ENCODE measurements at places on chromosomes 3 and 15. TPM values are rescaled to one million over a fixed set of nuclear protein-coding genes. Genes with fewer than 3 reads are reported as not detected.

ARHGEF26 gene
- 1.1 TPM for total RNA-seq

BCL2A1 gene
- 9.7 TPM for total RNA-seq

DNA sequence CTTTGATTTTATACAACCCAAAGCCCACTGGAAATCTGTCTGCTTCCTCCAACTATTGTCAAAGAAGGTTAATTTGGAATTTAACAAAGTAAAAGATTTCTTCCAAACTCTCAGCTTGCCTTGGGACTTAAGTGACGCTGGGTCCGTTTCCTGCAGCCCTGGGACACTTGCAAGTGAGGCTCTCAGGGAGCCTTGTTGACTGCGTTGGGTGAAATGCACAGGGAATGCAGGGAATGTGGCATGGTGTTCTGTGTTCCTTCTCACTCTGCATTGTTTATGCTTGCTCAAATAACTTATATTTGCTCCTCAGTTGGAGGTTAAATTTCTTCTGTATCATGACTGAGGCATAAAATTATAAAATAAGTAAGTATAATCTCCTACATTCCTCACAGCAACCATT, 60.9 kb upstream of the TJP1 start:
- no peak for DNase-seq

GRCh38 chr3:162195147-162195546, 698.5 kb downstream of the OTOL1 start:
- DNase-seq, result no peak

- no peak for DNase-seq
Measured at GRCh38 chr3:5304789-5305683, 117.5 kb downstream of the EDEM1 start.

GRCh38 chr3:4270720-4271119, 32.4 kb upstream of the SETMAR start:
- peak; percentile 43 for DNase-seq

GRCh38 chr3:94758751-94759150, 695.9 kb downstream of the NSUN3 start:
- no peak for DNase-seq

DNA sequence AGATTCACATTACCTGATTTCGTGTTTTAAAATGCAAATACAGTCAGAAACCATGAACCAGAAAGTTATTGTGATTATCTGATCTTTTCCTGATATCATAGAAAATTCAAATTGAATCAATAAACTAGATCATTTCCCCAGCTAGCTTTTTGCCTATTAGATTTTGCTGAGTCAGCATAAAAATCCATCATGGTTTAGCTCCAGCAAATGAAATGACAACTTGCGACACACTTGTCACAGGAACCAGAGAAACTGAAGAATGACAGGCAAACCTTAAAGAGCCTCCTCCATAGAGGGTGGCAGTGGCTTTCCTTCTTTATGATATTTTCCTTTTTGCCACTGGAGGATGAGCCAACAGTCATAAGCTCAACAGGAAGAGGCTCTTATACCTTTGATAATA, 30.6 kb upstream of the TMEM108 start:
- no peak for DNase-seq

- DNase-seq, result no peak
Measured at GRCh38 chr3:12955651-12956315, 114.4 kb upstream of the RPL32 start.

MST1R gene
- 1.1 TPM for total RNA-seq

DNA sequence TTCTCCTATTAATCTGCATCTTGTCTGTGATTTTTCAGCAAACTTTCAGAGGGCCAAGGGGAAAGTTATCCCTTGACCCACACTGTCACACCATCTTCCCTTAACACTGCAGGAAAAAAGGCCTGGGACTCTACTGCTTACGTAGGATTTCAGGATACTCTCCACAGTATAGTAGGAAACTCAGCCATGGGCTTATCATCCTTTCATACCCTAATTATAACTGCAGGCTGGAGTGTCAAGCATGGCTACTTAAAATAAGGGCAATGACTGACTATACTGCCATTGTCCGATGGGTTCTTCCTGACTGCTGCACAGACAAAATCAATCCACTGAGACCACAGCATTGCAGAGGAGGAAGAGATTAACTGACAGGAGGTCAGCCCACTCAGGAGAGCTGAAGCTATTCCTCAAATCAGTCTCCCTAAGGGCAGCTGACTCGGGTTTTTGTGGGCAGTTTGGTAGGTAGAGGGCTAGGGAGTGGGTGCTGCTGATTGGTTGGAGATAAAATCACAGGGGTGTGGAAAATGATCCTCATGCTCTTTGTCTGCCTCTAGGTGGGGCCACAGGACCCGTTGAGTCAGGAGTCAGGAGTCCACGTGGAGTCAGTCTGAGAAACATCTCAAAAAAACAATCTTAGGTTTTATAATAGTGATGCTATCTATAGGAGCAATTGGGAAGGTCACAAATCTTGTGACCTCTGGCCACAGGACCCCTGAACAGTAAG, 118.2 kb upstream of the STRIT1 start:
- no peak for DNase-seq

DNA sequence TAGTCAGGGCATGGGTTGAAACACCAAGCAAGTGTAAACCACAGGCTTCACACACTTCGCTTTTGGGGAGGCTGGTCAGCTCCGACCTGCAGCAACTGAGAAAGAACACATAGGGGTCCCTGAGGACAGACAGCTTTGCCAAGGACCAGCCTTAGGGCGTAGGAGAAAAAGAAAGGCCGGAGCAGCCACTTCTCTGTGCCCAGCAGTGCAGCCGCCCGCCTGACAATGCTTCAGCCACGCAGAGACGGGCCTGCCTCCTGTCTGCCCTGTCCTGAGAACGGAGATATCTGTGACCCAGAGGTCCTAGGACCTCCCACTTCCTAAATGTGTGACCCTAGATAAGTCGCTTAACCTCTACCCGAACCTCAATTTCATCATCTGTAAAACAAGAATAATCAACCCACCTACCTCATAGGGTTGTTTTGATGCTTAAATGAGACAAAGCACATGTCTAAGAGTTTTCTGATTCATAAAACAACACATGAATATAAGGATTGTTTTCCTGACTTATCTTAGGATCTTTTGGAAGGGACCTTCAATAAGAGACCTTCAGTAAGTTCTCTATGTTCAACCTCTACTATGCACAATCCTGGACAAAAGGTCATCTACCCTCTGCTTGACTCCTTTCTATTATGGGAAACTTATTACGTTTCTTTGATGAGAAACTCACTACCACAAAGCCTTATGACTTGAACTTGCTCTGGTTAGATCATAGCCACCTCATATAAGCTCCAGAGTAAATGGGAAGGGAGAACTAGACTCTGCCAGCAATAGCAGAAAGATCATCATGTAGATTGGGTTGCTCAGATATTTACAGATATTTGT, 32.9 kb upstream of the RFTN1 start:
- DNase-seq, result no peak

CCDC54 gene
- total RNA-seq, result not detected

CNTN3 gene
- not detected for total RNA-seq

GRCh38 chr3:157412323-157412855, 24.3 kb upstream of the PTX3 start:
- DNase-seq, result no peak

DNA sequence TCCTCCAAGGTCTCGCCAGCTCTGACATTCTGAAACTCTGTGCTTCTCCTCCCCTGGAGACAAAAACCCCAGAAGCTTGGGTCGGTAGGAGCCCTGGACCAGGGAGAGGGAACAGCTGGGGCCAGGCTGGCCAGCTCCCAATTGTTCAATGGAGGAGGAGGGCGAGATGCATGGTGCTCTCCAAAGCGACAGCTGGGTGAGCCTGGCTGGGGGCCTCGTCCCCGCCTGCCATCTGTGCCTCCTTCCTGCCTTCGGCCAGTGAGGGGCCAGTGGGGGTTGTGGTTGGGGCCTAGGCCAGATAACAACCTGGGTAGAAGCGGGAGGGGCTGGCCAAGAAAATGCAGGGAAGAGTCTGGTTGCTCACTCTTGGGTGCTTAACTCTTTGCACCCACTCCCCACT, 79.4 kb downstream of the CORO2B start:
- peak; percentile 73 for DNase-seq

DNA sequence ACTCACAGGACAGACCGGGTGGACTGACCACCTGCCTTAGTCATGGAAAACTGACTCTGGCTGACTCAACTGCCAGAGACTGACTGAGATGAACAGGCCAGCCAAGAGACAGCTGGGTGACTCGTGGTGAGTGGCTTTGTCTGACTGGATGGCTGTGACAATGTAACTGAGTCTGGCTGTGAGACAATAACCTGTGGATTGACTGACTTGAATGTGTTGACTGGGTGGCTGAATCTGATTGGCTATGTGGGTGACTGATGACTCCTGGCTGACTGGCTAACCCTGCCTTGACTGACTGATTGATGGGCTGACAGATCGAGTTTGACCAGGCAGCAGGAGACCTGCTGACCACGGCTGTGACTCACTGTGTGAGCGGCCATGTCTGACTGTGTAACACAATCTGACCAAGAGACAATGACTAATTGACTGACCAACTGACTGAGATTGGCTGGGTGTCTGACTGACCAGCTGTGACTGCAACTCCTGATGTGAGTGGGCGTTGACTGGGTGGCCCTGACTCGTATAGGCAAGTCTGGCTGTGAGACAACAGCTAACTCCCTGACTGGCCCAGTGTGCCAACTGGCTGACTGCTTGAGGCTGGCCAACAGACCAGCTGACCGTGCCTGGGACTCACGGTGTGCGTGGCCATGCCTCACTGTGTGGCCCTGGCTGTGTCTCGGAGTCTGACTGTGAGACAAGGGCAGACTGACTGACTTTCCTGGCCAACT, 509.1 kb downstream of the SHQ1 start:
- DNase-seq, result no peak

ACKR2 gene
- total RNA-seq, result 0.81 TPM

EXD1 gene
- total RNA-seq, result not detected

TMEM202 gene
- not detected for total RNA-seq

GRCh38 chr3:28280781-28281180, 39.4 kb downstream of the CMC1 start:
- no peak for DNase-seq

HES1 gene
- 4.0 TPM for total RNA-seq

TMCO5A gene
- not detected for total RNA-seq

GRCh38 chr15:45715528-45715927, 80.7 kb downstream of the SQOR start:
- no peak for DNase-seq

DNA sequence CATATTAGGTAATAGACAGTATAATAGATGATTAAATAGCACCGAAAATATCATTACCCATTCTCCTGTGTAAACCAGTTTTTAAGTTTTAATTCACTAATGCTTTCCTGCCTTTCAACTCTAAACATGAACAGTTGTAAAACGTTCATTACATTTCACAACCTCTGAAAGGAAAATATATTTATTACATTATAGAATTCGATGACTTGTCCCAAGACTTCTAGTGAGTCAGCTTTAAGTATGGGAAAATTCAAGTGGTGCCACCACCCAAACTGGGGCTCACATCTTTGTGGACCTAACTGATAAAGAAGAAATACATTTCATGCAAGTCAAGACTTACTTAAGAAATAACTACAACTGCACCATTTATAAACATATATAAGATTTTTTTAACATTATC, 2.0 kb downstream of the TRIM59 start:
- no peak for DNase-seq

GRCh38 chr3:23659274-23659673, 146.5 kb upstream of the UBE2E1 start:
- DNase-seq, result no peak

DNA sequence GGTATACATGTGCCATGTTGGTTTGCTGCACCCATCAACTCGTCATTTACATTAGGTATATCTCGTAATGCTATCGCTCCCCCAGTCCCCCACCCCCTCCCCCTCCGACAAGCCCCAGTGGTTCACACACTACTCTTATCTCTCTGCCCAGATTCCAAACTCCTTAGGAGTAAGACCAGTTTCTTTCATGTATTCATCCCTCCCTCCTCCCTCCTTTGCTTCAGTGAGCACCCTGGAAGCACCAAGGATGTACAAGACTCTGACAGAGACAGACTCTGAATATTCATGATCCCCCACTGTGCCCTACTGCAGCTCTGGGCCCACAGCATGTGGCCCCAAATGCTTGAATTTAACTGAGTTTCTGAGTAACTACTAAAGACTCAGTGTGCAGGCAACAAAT, 113.8 kb upstream of the RAD18 start:
- DNase-seq, result no peak

- no peak for DNase-seq
Measured at GRCh38 chr3:154060238-154061000, 60.8 kb upstream of the ARHGEF26 start.

DUOXA2 gene
- under 0.01 TPM for total RNA-seq

C3orf85 gene
- total RNA-seq, result not detected

DNA sequence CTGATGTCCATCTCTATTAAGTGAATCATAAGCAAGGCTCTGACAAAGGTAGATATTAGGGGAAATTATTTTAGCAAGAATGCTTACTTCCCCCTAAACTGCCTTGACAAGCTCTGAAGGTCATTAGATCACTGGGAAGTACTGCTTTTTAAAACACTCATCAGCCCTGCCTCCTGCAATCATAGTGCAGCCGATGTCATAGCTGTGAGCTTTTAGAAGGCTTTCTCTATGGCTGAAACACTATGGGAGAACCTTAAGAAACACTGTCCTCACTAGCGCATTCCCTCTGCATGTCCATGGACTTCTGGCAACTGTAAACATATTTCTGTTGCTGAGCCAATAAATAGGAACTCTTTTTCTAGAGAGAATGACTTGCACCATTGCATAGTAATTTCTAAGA, 38.7 kb upstream of the PTPRG start:
- DNase-seq, result no peak

DNA sequence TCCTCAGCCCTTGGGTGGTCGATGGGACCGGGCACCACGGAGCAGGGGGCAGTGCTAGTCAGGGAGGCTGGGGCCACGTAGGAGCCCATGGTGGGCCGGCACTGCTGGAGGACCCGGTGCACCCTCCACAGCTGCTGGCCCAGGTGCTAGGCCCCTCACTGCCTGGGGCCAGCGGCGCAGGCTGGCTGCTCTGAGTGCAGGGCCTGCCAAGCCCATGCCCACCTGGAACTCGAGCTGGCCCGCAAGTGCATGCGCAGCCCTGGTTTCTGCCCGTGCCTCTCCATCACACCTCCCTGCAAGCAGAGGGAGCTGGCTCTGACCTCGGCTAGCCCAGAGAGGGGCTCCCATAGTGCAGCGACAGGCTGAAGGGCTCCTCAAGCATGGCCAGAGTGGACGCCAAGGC, 42.1 kb downstream of the KLHDC8B start:
- DNase-seq, result no peak

SLC24A5 gene
- not detected for total RNA-seq

GRCh38 chr3:128473180-128473519, 6.5 kb upstream of the DNAJB8 start:
- DNase-seq, result no peak

GRCh38 chr15:73899197-73900094, 26.1 kb downstream of the TBC1D21 start:
- no peak for DNase-seq

- DNase-seq, result no peak
Measured at GRCh38 chr15:78301828-78302227, 2.4 kb upstream of the SKIC8 start.

GNAT1 gene
- total RNA-seq, result not detected

GRCh38 chr3:17121336-17121735, 236.6 kb downstream of the PLCL2 start:
- no peak for DNase-seq

GRCh38 chr15:79332824-79333510, 22.1 kb downstream of the TMED3 start:
- no peak for DNase-seq

Measured in hematopoietic multipotent progenitor cell (in vitro differentiated cells).